EL (cell line): ENCODE measurements at places on chromosomes 3 and 15.

DNA sequence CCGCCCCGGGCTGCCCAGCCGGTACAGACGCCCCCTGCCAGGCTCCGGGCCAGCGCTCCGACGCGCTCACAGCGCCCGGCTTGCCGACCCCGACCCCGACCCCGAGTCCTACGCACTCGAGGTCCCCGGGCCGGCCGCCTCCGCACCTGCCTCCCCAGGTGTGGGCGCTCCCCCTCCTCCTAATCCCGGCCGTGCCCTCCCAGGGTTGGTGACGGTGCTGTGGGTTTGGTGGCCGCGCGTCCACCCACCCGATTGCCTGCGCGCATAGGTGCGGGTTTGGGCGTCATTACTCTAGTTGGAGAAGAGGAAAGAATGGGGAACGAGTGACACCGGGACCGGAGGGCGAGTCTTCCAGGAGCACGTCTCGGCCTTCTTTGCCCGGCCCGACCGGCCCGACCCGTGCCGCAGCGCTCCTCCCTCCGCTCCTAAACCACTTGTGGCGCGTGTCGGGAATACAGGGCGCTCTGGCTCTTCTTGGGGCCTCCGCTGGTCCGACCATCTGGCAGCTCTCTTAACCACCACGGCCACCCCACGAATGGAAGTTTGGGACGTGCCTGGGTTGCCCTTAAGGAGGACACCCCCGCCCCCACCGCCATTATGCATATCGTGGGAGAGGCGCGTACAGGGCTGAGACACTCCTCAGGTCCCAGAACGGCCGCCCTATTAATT is 810 bp upstream of the THRB start:
- DNase-seq, result no peak

GRCh38 chr15:37100109-37100965 is at the start of gene MEIS2:
Gene MEIS2, minus strand, starts transcription at chr15:37100549. Its CDS starts 1,083 bp downstream, at chr15:37099466.
- peak; percentile 92 for DNase-seq

GRCh38 chr15:42036112-42036905 is 15.5 kb upstream of the PLA2G4E start:
- no peak for DNase-seq

GRCh38 chr3:158519776-158520175 is 51.2 kb upstream of the MLF1 start:
- no peak for DNase-seq

DNA sequence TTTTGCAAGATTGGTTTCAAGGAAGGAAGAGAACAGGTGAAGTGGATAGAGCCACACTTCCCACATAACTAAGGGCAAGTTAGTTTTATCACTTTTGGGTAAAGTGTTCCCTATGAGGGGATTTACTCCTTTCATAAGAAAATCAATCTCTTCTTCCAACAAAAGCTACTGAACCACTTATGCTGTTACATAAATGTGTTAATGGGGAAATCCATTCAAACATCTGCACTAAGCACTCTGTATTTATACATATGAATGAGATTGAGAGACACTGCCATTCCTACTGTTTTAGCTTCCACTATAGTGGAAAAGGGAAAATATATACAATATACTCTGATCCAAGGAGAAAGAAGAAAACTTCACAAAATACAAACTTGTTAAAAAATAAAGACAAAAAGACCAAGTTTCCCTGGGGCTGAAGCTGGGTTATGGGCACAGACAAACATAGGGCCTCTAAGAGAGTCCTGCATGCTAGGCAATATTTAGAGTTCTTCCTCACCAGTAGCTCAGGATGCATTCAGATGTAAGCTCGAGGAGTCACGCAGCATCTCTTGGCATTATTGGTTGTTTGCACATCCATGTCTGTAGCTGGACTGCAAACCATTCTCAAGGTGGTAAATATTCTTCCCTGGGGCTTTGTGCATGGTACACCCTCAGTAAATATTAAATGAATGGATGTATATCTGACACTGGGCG is 454.2 kb downstream of the FGF12 start:
- DNase-seq, result no peak

GRCh38 chr3:185397676-185398075 is 34.7 kb downstream of the MAP3K13 start:
- no peak for DNase-seq
